HCEC 1CT (cell line): ENCODE measurements at places on chromosomes 7 and 10.

GRCh38 chr7:28411876-28412662, at the start of gene CREB5:
Gene CREB5, plus strand, starts transcription at chr7:28412518. Its CDS starts 397 bp downstream, at chr7:28412915.
- no peak for DNase-seq

- DNase-seq = no peak
Observed at GRCh38 chr7:139893999-139894398, 64.9 kb downstream of the TBXAS1 start.

DNA sequence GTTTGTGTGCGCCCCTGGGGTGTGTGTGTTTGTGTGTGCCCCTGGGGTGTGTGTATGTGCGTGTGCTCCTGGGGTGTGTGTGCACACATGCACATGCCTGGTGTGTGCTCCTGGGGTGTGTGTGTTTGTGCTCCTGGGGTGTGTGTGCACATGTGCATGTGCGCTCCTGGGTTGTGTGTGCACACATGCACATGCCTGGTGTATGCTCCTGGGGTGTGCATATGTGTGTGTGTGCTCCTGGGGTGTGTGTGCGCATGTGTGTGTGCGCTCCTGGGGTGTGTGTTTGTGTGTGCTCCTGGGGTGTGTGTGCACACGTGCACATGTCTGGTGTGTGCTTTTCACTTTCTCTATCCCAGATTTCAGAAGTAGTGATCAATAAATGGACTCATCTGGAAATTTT, 321.0 kb downstream of the WDR37 start:
- no peak for DNase-seq

GRCh38 chr7:14115701-14116100, 126.2 kb upstream of the ETV1 start:
- no peak for DNase-seq

GRCh38 chr7:23471106-23471859, 992 bp upstream of the IGF2BP3 start:
- DNase-seq = peak; percentile 62

- DNase-seq = no peak
Observed at GRCh38 chr7:77239471-77239870, 39.9 kb upstream of the FGL2 start.

GRCh38 chr7:2709553-2710285, 21.7 kb downstream of the AMZ1 start:
- no peak for DNase-seq

GRCh38 chr7:137591421-137591837, 247.9 kb upstream of the PTN start:
- DNase-seq = peak; percentile 79

DNA sequence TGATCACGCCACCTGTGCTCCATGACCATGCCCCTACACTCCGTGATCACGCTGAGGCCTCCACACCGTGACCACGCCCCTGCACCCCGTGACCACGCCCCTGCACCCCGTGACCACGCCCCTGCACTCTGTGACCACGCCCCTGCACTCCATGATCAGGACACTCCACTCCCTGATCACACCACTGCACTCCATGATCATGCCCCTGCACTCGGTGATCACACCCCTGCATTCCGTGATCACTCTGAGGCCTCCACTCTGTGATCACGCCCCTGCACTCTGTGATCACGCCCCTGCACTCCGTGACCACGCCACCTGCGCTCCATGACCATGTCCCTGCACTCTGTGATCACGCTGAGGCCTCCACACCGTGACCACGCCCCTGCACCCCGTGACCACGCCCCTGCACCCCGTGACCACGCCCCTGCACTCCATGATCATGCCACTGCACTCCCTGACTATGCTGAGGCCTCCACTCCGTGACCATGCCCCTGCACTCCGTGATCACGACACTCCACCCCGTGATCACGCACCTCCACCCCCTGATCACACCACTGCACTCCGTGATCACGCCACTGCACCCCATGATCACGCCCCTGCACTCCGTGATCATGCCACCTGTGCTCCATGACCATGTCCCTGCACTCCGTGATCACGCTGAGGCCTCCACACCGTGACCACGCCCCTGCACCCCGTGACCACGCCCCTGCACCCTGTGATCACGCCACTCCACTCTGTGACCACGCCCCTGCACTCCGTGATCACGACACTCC, 27.7 kb downstream of the STK32C start:
- no peak for DNase-seq

- DNase-seq = no peak
Observed at GRCh38 chr7:71937840-71938371, 474.2 kb downstream of the CALN1 start.

- DNase-seq = no peak
Observed at GRCh38 chr7:147363101-147363500, 1227.5 kb upstream of the C7orf33 start.
